Bronchial smooth muscle cell (primary cell): ENCODE measurements at places on chromosomes 4 and X. TPM values are rescaled to one million over a fixed set of nuclear protein-coding genes. Genes with fewer than 3 reads are reported as not detected.

Gene SMR3B
- not detected in 2 replicates for total RNA-seq

Gene P2RY10
- 0.34 TPM in 1 of 2 replicates, not detected in the other for total RNA-seq

Gene PABPC5
- 1.6 and 2.7 TPM in 2 replicates for total RNA-seq

Gene DRD5
- total RNA-seq, result not detected in 2 replicates

Gene RIPPLY1
- total RNA-seq, result not detected in 2 replicates

Gene CD99L2
- total RNA-seq, result 36.7 and 38.1 TPM in 2 replicates

Gene ARHGAP6
- 3.0 and 5.5 TPM in 2 replicates for total RNA-seq

Gene HPGDS
- total RNA-seq, result not detected in 2 replicates

Gene ART3
- 0.09 and 0.16 TPM in 2 replicates for total RNA-seq

Gene COX7B2
- total RNA-seq, result not detected in 2 replicates

Gene EVC2
- 12.0 and 15.9 TPM in 2 replicates for total RNA-seq

Gene CENPVL1
- not detected in 2 replicates for total RNA-seq

Gene KDR
- 0.16 TPM in 1 of 2 replicates, not detected in the other for total RNA-seq

Gene FOXP3
- total RNA-seq, result not detected in 2 replicates

Gene SPACA5
- not detected in 2 replicates for total RNA-seq

Gene C4orf54
- total RNA-seq, result not detected in 2 replicates

Gene ENPP6
- total RNA-seq, result 0.16 and 0.17 TPM in 2 replicates

Gene IL21
- total RNA-seq, result not detected in 2 replicates

Gene SASH3
- total RNA-seq, result not detected in 2 replicates

Gene NXF2B
- not detected in 2 replicates for total RNA-seq
